Osteoblast (primary cell): ENCODE measurements at places on chromosomes 1 and 21. TPM values are rescaled to one million over a fixed set of nuclear protein-coding genes. Genes with fewer than 3 reads are reported as not detected.

Gene TAL1
- total RNA-seq = not detected in 2 replicates

Gene FCRL2
- total RNA-seq = not detected in 2 replicates

Gene PLA2G4A
- 10.0 and 12.3 TPM in 2 replicates for total RNA-seq

Gene KCNE2
- total RNA-seq = not detected in 2 replicates

Gene EFCAB7
- 11.9 and 13.6 TPM in 2 replicates for total RNA-seq

Gene NBPF4
- total RNA-seq = under 0.01 TPM in 1 of 2 replicates, not detected in the other

DNA sequence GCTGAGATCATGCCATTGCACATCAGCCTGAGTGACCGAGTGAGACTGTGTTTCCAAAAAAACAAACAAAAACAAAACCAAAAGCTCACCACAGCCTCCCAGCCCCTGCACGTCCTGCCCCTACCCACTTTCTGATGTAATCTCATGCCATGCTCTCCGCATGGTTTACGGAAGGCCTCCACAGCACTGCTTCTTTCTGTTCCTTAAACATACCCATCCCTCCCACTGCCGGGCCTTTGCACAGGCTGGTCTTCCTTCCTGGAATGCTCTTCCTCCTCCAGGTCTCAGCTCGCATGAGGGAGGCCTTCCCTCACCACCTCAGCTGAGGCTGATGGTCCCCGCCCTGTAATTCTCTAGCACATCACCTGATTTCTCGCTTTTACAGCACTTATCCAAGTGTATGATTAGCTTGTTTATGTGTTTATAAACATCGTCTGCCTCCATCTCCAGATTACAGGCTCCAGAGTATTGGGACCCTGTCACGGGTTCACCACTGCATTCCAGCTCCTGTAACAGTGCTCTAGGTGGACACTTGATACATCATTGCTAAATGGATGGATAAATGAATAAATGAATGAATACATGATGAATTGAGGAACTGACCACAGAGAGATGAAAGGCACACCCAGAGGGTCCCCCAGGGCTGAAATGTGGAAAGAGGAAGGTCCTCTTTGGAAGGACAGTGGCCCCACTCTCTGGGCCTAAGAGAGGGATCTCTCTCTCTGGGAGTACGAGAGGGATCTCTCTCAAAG is 22.1 kb downstream of the TCEA3 start:
- no peak for DNase-seq

DNA sequence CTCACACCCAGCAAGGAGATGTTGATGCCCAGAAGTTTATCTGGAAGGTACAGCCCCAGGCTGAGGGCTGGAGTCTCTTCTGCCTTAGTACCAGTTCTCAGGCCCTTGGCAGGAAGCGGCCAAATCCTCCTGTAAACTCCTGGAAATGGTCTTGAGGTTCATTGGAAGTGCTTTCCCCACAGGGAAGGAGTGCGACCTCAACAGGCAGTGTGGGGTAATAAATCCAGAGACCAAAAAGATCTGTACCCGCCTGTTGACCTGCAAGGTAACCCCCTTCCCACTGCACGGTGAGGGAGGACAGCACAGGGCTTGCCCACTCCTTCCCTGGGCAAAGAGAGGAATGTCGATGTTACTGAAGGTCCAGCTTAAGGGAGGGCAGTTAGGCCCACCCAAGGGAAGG is 4.5 kb downstream of the ATXN7L2 start:
- peak; percentile 69 for DNase-seq

GRCh38 chr1:153360592-153361479 is 3.2 kb downstream of the S100A9 start:
- DNase-seq = peak; percentile 68

DNA sequence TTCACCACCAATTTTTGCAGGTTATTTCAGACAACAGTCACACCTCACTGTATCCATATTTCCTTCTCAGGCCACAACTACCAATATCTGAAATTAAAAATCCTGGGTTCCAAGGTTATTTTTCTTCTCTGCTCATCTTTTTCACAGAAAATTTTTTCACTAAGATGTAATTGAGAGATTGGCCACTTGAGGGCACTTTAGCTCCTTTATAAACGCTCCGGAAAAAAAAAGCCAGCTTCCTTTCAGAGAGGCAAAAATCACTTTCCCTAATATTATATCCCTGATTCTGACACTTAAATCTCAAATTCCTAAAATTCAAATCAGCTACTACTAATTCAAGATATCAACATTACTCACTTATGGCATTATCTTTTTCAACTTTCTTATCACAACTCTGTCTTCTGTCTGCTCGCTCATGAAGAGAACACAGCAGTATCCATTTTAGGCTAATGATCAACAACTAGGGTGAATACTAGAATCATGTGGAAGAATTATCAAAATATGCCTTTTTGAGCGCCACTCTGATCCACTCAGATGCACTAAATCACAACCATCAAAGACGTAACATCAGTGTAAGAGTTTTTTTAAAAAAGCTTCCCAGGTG is 101.4 kb upstream of the RGS1 start:
- no peak for DNase-seq

DNA sequence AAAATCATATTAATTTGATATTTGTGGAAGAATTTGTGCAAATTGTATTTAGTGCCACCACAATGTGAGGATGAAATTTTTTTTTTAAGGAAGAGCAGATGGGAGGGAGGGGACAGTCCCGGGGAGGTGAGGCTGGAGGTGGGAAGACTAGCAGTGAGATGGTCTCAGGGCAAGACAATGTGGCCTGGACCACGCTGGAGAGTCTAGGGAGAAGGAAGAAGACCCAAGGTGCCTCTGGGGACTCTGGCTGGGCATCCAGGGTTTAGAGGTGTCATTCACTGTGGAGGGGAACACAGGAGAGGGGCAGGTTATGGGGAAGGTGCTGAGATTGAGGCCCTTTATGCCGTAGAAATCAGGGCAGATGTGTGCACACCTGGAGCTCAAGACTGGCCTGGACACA is 10.3 kb upstream of the THEMIS2 start:
- DNase-seq = peak; percentile 26

DNA sequence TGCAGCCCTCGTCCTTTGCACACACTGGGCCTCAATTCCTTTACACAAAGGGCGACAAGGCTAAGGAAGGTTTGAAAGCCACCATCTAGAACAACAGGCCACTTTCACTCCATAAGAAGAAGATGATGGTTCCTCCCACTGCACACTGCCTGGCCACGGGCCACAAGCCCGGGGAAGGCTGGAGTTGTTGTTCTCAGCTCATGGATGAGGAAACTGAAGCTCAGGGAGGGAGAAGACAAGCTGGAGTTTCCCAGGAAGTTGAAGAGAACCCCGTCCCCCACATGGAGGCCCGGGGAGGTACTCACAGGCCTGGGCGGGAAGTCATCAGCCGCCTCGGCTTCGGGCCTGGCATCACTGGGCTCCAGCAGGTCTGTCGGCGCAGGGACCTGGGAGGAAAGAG is 24.6 kb upstream of the DDOST start:
- peak; percentile 44 for DNase-seq

GRCh38 chr21:29671728-29672127 is 268.1 kb downstream of the GRIK1 start:
- no peak for DNase-seq

DNA sequence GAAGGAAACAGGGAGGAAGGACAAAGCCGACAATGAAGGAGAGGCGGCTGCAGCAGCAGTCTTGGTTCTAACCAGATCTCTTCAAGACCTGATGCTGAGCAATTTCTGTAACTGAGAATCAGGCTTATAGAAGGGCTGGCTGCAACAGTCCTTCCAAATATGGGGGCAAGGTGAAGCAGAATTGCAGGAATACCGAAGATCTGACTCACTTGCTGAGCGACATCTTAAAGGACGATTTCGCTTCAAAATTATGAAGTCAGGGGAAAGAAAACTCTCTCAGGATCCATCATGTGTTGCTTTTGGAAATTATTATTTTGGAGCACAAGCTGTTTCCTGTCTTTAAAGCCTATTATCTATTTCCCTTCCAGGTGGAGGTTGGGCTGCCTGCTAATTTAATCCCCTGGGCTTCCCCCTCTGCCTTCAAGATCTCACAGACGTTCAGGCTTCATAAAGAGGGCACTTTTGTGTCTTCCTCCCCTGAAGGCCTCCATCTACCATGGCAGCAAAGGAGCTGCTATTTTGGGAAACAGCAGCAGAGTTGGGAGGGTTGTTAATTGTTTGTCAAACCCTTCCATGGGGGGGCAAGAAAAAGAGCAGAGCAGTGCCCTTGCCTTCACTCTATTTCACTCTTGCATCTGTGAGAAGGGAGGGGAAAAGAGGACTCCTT is 10.8 kb upstream of the IER5 start:
- DNase-seq = peak; percentile 76

GRCh38 chr1:208216062-208216461 is 28.1 kb downstream of the PLXNA2 start:
- DNase-seq = peak; percentile 92
